ENCODE measurements at places on chromosomes 13 and 19.

DNA sequence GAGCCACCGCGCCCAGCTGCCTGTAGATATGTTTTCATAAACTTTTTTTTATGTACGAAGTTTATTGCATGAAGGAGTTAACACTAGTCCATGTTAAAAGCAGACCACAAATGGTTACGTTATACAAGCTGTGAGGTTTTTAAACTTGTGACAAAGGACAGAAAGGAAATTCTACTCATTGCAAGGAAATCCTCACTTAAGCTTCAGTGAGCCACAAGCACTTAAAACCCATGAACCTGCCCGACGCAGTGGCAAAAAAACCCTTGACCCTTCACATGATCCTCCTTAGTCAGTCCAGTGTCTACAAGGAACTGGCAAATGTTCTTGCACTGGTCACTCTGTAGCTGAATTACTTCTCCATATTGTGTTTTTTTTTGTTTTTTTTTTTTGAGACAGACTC is 4.2 kb downstream of the MPND start:
- no peak for DNase-seq

DNA sequence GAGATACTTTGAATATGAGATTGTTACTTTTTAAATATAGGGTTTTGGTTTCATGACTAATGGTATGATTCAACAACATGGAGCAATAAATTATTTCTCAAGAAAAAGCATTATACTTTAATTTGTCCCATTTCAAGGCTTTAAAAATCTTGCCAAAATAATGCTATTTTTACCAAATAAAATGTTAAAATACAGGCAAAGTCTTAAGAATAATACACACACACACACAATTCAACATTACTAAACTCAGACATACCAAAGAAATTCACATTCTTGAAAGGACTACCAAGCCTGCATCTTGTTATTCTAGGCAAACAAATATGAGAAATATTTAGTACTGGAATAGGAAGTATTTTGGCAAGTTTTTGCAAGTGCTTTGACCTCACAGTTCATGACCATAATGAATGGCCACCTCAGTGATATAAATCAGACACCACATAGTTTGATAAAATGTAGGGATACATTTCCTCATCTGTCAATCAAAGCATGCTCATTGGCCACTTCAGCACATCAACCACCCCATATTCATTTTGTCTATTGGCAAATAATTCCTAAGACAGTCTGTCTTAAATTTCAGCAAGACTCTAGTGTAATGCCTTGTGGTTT is 107.2 kb downstream of the NALCN start:
- no peak for DNase-seq

DNA sequence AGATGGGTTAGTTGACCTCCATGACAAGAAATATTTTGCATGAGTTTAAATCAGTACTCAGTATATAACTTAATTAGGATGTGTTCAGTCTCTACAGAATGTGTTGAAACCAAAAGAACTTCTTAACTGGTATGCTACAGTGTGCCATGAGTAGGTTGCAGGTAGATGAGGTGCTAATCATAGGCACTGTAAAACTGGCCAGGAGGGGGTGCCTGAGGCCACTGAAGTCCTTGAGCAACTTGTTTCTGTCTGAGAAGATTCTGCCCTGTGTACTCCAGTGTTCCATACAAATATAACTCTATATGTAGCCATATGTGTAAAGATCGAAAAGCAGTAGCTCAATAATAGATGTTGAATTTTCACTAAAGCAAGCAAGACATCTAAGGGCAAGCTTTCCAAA is 549.2 kb upstream of the KLF12 start:
- DNase-seq: no peak

DNA sequence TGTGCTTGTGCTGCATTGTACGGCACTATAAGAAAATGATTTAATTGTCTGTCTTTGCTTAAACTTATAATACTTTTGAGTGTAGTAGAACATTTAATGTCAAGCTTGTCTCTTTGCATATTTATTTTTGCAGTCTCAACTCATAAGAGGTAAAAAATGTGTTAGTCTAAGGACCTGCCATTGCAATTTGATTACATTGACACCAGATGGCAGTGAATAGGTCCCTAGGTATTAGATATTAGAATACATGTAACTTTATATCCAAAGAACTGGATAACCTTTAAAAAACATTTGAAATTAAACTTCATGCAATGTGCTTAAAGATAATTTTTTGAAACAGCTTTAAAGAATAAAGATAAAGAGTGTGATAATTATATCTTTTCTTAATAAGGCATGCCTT is 1421.3 kb downstream of the OLFM4 start:
- DNase-seq: no peak

GRCh38 chr19:5002143-5002542 is 33.2 kb downstream of the KDM4B start:
- DNase-seq: no peak

- DNase-seq: no peak
These were observed 297.0 kb downstream of the RBM26 start for GRCh38 chr13:79108914-79109643.

- peak; percentile 1 for DNase-seq
These were observed 144.1 kb upstream of the TRPC4 start for GRCh38 chr13:38013676-38014075.

GRCh38 chr13:28685114-28685513 is 26.2 kb downstream of the POMP start:
- no peak for DNase-seq

Measured in pulmonary artery endothelial cell (primary cell).